ENCODE measurements at places on chromosomes 11 and 22. TPM values are rescaled to one million over a fixed set of nuclear protein-coding genes. Genes with fewer than 3 reads are reported as not detected.
A peak's percentile ranks its signal among the peaks of the same experiment; 100 is the strongest.

The REXO2 gene
- 127 TPM for total RNA-seq

- DNase-seq: no peak
These were observed 854.4 kb upstream of the CCDC90B start for GRCh38 chr11:84140386-84141169.

The CDC42EP1 gene
- 13.8 TPM for total RNA-seq

The CHRM1 gene
- not detected for total RNA-seq

DNA sequence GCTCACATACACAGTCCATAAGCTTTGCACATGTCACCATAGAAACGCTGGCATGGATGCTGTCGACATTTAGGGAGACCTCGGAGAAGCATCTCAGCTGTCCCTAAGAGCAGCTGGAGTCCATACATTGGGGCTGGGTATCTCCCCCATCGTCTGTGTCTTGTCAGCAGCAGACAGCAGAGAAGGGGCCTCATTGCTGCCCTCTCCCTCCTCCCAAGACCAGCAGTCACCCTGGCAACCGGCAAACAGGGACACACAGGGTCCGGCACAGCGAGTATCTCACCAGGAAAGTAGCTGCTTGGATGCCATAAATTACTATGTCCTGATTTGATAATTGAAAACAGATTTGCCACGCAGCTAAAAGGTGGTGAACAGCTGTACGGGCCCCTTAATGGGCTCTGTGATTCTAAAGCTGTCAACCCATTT, 84.4 kb downstream of the CD44 start:
- no peak for DNase-seq

DNA sequence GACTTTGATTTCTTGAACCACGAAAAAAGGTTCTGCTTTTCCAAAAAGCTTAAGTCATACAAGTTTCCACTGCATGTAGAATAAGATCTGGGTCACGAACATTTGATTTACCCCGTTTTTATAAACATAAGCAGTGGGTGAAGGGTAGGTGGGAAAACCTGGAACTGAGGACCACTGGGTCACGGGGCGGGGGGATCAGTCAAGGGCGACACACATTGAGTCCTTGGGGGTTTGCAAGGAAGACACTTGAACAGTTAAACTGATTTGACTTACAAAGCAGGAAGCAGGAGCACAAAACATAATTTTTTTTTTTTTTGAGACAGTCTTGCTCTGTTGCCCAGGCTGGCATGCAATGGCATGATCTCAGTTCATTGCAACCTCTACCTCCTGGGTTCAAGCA, 10.9 kb downstream of the FADS3 start:
- DNase-seq: no peak

The WT1 gene
- total RNA-seq: 0.66 TPM

The E2F8 gene
- total RNA-seq: not detected

DNA sequence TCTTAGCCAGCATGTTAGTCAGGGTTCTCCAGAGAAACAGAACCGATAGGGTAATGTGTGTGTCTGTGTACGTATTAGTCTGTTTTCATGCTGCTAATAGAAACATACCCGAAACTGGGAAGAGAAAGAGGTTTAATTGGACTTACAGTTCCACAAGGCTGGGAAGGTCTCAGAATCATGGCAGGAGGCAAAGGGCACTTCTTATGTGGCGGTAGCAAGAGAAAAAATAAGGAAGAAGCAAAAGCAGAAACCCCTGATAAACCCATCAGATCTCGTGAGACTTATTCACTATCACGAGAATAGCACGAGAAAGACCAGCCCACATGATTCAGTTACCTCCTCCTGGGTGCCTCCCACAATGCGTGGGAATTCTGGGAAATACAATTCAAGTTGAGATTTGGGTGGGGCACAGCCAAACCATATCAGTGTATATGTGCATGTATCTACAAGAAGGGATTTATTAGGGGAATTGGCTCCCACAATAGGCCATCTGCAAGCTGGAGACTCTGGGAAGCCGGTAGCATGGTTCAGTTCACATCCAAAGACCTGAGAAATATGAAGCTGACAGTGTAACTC, 173.7 kb upstream of the NECTIN1 start:
- no peak for DNase-seq

- no peak for DNase-seq
These were observed 3.9 kb upstream of the PTS start for GRCh38 chr11:112222303-112222702.

DNA sequence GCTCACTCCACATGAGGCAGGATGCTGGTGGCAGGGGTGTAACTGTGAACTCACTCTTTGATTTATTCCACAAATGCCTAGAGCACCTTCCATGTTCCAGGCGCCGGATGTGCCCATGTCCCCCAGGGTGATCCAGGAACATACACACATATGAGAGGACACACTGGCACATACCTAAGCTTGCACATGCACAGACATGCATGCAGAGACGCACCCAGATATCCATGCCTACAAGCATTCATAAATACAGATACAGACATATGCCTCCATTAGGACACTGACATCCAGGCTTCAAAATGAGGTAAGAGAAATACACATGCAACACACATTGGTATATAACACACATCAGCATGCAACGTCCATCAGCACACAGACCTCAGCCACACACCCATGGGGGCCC, 4.5 kb downstream of the OSM start:
- no peak for DNase-seq

GRCh38 chr11:128884703-128885338, 6.3 kb upstream of the KCNJ5 start:
- DNase-seq: peak; percentile 60

DNA sequence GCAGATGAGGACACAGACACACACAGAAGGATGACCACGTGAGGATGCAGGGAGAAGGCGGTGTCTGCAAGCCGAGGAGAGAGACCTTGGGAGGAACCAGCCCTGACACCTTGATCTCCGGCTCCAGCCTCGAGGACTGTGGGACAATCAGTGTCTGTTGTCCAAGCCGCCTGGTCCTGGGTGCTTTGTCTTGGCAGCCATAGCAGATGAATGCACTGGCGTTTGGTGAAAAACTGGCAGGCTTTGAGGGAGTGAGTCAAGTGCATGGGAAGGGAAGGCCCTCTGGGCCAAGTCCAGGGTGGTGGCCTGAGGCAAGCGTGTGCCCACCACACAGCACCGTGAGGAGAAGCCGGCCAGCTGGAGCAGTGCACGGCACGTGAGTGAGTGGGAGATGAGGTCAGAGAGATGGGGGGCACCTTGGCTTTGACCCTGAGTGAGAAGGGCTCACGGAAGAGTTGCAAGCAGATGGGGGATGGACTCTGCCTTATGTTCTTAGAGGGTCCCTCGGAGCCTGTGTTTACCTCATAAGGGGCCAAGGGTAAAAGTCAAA, 12.4 kb upstream of the BRSK2 start:
- DNase-seq: no peak

GRCh38 chr22:43212434-43212952, 25.6 kb upstream of the TTLL12 start:
- no peak for DNase-seq

- DNase-seq: no peak
These were observed 33.6 kb downstream of the TMEM184B start for GRCh38 chr22:38239101-38239761.

The RBMXL2 gene
- not detected for total RNA-seq

The ZC3H12C gene
- total RNA-seq: 10.2 TPM

The PDXP gene
- total RNA-seq: 4.2 TPM

GRCh38 chr22:37180531-37181231, 7.4 kb downstream of the C1QTNF6 start:
- DNase-seq: no peak

The CRYAB gene
- total RNA-seq: 271 TPM

The RAG2 gene
- not detected for total RNA-seq

The RAB3IL1 gene
- 27.9 TPM for total RNA-seq

GRCh38 chr11:41784513-41785335, 325.3 kb upstream of the LRRC4C start:
- DNase-seq: no peak

DNA sequence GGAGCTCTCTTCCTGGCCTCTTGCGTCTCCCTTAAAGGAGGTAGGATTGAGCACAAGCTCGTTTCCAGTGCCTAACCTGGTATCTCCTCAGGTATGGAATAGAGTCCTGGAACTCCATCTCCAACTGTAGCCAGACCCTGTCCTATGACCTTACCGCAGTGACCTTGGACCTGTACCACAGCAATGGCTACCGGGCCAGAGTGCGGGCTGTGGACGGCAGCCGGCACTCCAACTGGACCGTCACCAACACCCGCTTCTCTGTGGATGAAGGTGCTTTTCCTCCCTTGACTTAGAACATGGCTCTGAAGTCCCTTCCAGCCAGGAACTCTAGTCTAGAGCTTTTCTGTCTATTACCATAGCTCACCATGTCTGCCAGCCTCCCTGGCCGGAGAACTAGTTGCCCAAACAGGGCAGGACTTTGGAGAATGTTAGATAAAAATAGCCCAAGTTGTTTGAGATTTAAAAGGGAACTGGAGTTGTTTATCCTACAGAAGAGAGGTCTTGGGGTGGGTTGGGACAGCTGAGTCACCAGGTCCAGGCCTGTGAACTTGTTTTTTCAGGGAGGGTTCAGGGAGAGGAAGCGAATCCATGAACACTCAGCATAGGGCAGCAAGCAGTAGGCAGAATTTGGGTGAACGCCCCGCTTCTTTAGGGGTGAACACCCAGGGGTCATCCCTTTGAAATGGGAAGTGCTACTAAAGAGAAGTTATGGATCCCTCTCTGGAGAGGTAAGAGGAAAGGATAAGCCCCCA, 3.3 kb downstream of the IL10RA start:
- DNase-seq: no peak

DNA sequence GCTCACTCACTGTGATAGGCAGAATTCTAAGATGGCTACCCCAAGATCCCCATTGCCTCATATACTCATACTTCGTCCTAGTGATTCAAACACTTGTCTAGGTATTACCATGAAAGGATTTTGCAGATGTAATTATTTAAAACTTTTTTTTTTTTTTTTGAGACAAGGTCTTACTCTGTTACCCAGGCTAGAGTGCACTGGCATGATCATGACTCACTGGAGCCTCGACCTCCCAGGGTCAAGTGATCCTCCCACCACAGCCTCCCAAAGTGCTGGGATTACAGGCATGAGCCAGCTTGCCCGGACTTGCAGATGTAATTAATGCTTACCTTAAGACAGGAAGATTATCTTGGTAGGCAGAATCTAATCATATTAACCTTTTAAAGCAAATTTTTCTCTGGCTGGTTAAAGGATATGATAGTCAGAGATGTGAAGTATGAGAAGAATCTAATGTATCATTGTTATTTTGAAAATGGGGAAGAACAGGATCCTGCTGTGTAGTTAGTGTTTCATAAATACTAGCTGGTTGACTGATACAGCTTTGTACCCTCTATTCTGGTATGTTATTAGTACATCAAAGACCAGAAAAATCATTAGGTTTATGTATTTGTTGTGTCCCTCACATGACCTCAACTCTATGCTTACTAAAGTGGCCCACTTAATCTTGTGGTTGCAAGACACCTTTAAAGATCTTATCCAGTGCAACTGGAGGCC, 35.5 kb downstream of the C2CD3 start:
- no peak for DNase-seq

DNA sequence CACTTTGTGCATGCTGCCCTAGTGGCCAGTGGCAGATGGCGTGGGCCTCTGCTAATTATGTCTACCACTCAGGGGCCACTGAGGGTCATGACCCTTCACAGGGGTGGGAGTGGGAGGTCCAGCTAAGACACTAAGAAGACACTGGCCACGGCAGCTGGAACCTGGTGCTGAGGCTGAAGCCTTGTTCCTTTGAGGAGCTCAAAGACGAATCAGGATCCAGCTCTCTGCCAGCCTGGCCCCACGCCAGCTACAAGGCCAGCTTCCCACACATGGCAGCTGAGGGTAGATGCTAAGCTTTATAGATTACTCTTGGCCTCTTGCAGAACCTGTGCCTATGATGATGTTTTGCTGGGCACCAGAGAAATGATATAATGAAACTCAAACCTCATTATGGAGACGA, 226.3 kb downstream of the DSCAML1 start:
- no peak for DNase-seq

- DNase-seq: no peak
These were observed 38.3 kb downstream of the WT1 start for GRCh38 chr11:32396991-32397390.

DNA sequence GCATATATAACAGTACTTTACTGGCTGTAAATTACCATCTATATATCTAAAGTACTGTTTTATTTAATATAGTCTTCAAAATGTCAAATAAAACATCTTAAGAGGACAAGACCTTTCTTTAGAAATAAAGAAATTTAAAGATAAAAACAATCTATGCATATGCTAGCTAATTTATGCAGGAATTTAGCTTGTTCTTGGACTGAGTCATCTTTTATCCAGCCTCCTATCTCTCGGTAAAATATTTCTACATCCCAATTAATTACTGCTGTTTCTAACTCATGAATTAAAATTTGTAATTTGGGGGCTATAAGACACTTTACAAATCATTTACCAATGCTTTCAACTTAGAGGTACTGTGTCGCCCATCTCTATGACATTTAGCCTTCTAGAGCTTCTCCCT, 72.8 kb upstream of the DDI1 start:
- no peak for DNase-seq

The PHF21B gene
- 4.1 TPM for total RNA-seq

The HBD gene
- total RNA-seq: not detected

DNA sequence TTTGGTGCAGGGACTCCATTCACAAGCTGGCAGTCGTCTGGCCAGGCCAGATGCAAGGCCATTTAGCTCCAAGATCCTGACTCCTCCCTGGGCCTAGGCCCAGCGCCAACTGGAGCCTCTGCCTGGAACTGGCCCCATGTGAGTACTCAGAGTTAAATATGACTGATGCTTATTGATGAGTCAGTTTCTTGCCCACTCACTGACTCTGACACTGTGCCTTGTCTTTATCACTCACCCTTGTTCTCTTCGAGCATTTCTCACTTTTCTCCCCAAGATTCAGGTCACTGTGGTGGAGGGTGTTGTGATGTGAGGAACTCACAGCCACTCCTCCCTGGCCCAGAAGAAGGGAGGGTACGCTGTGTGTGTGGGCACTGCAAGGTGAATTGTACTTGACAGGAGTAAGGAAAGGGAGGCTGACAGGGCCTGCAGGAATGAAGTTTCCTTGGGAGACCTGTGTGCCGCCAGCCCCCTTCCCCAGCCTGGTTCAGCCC, 23.2 kb upstream of the ST3GAL4 start:
- DNase-seq: peak; percentile 47

The OVCH2 gene
- 7.0 TPM for total RNA-seq

The KCNK7 gene
- 0.80 TPM for total RNA-seq

The MISFA gene
- total RNA-seq: not detected

The PRR33 gene
- total RNA-seq: not detected
